ENCODE measurements at places on chromosomes 4 and X.

DNA sequence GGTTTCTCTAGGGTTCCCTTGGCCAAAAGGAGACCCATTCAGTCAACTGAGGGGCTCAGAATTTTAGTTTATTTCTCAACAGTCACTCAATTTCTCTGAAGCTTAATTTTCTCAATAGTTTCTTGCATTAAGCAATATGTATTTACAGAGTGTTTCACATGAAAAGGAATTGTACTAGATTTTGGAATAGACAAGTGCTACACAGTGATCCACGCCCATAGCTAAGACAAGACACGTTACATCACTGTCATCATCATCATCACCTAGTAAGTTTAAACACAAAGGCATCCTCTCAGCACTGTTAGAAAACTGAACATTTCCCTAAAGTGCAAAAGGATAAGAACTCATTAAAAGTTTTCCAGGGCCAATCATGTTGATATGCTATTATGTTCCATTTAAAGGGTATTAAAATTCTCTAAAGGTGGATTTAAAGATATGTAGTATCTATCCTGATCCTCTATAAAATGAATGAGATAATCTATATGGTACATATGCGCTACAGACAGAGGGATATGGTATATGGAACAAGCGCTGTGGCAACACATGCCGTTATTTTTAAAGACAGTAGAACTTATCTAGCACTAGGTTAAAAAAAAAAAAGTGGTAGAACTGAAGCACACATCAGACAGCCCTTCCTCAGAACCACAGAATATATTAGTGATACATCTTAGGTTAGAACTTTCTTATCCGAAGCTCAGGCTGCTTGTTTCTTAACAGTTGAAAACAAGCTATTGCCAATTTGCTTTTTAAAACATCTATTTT, 12.1 kb downstream of the PPA2 start:
- DNase-seq = no peak
- no peaks in the 10 kb centered on the region for H3K27me3 ChIP-seq
- H3K4me1 ChIP-seq = peaks cover 7% of the 10 kb centered on the region
- no peak overlapping the region for H3K27ac ChIP-seq

- H3K4me1 ChIP-seq = no peaks in the 10 kb centered on the region
- H3K27me3 ChIP-seq = no peaks in the 10 kb centered on the region
- no peak overlapping the region for H3K27ac ChIP-seq
- H3K4me3 ChIP-seq = no peak overlapping the region
- DNase-seq = peak; percentile 60
Observed at GRCh38 chr4:140330311-140330900, 43.0 kb upstream of the SCOC start.

- no peak overlapping the region for H3K4me3 ChIP-seq
- DNase-seq = no peak
- no peaks in the 10 kb centered on the region for H3K27me3 ChIP-seq
Observed at GRCh38 chrX:154529206-154529612, 13.2 kb upstream of the FAM3A start.

DNA sequence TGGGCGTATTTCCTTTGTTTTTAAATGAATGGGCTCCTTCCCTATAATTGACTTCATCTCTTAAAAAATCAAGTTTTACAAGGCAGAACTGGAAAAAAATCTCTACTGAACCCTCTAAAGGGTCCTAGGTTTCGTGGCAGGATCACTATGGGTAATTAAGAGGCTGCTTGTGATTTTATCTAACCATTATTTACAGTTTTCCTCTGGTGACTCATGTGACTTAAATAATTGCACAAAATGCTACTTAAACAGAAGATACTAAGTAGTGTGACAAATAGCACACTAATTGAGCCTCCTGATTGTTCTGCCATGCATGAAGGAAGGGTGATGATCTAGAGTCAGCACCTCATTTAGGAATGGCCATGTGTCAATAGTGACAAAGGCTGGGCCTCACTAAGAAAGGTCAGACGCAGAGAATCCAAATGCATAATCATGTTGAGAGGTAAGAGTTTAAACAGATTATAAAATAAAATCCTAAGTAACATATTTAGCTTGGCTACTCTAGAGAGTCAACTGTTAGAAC, 35.5 kb downstream of the OFD1 start:
- no peak overlapping the region for H3K4me3 ChIP-seq
- DNase-seq = no peak
- H3K36me3 ChIP-seq = peaks cover 4% of the 10 kb centered on the region
- no peak overlapping the region for H3K27ac ChIP-seq
- no peaks in the 10 kb centered on the region for H3K27me3 ChIP-seq
- H3K4me1 ChIP-seq = no peaks in the 10 kb centered on the region

- H3K4me3 ChIP-seq = no peak overlapping the region
- DNase-seq = no peak
- no peak overlapping the region for H3K27ac ChIP-seq
Observed at GRCh38 chrX:50097071-50097470, 103.7 kb downstream of the AKAP4 start.

DNA sequence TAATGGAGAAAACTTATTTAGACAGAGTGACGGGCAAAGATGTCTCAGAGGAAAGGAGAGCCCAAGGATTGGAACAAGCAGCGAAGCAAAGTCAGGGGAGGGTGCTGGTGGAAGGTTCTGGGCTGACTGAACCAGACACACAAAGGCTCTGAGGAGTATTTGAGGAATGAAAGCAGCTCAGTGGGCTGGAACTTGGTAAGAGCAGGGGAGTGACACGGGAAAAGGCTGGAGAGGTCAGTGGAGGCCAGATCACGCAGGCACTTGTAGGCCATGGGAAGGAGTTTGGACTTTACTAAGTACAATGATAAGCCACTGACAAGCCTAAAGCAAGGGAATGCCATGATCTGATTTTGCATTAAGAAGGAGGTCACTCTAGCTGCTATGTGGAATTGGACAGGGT, 71.4 kb downstream of the TSC22D3 start:
- H3K27me3 ChIP-seq = no peaks in the 10 kb centered on the region
- no peak overlapping the region for H3K27ac ChIP-seq
- H3K4me3 ChIP-seq = no peak overlapping the region
- no peak for DNase-seq
- H3K4me1 ChIP-seq = no peaks in the 10 kb centered on the region
- H3K36me3 ChIP-seq = no peaks in the 10 kb centered on the region

DNA sequence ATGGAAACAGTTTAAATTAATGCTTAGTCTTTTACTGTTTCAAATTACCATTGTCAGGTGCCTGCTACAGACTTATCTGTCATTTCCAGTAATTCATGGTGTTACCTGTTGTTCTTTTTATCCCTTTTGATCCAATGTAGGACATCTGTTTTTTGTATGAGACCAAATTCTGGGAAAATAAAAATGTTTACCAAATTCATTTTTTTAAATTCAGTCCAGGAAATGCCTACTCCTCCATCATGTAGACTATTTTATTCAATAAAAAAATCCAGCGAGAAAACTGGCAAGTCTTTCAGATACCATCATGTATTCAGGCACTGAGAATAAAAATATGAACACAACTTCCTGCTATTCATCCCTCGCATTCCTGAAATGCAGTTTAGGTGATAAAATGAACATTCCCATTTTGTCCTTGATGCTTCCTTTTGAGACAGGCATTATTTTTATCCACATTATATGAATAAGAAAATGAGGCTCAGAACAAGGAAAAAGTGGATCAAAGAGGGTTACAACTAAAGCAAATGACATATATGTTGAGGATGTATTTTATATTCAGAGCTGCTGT, 584.2 kb downstream of the SPRY1 start:
- H3K4me1 ChIP-seq = peaks cover 6% of the 10 kb centered on the region
- H3K36me3 ChIP-seq = no peaks in the 10 kb centered on the region
- no peaks in the 10 kb centered on the region for H3K27me3 ChIP-seq

DNA sequence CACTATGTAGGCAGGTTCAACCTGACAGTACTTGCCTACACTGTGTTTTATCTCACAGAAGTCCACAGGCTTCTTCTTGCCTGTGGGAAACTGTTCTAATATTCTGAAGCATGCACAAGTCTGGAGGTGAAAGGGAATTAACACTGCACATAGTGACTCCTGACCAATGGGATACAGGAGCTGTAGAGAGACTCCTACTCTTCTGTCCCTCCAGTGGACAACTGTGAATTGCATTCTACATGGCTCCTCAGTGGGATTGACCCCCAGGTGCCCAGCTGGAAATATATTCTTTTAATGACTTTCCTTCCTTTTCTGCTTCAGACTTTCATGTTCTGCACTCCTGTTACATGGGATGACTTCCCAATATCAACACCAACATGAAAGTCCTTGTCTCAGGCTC, 8.2 kb upstream of the YIPF6 start:
- DNase-seq = peak; percentile 52
- no peaks in the 10 kb centered on the region for H3K4me1 ChIP-seq
- H3K36me3 ChIP-seq = no peaks in the 10 kb centered on the region

DNA sequence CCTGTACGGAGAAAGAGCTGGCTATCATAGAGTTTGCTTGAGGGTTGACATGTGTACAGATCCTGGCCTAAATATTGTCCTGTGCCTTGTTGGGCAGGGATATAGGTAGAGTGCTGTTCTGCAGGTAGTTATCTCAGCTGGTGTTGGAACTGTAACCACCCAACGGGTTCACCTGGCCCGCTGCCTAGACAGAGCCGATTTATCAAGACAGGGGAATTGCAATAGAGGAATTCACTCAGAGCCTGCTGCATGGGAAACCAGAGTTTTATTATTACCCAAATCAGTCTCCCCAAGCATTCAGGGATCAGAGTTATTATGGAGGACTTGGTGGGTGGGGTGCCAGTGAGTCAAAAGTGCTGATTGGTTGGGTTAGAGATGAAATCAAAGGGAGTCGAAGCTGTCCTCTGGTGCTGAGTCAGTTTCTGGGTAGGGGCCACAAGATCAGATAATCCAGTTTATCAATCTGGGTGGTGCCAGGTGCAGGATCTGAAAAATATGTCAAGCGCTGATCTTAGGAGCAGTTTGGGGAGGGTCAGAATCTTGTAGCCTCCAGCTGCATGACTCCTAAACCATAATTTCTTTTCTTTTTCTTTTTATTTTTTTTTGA, 42.5 kb upstream of the XIAP start:
- 0 out of 2 replicates have a peak, but pooled peaks cover 4% of the 10 kb centered on the region for H3K4me1 ChIP-seq
- no peak overlapping the region for H3K27ac ChIP-seq
- no peaks in the 10 kb centered on the region for H3K36me3 ChIP-seq

DNA sequence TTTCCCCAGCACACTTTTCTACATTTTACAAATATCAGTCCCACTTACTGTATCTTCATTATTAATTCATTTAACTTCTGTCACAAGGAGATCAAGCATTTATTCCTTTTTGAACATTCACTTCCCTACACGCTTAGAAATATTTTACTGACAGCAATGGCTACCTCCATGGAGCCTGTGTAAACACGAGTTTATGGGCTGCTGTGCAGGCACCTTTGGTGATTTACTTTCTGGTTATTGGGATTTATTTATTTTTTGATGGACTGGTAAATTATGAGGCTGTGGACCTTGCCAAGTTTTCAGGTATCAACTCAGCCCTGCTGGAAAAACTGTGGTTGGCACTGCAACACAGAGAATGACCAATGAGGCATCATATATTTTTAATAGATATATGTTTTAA, 45.4 kb upstream of the PAQR3 start:
- H3K27ac ChIP-seq = no peak overlapping the region
- no peak for DNase-seq
- no peaks in the 10 kb centered on the region for H3K4me1 ChIP-seq
- no peak overlapping the region for H3K4me3 ChIP-seq
- H3K27me3 ChIP-seq = 0 out of 2 replicates have a peak, but pooled peaks cover 4% of the 10 kb centered on the region
- H3K36me3 ChIP-seq = no peaks in the 10 kb centered on the region

- H3K4me3 ChIP-seq = no peak overlapping the region
- no peak overlapping the region for H3K27ac ChIP-seq
- H3K4me1 ChIP-seq = no peaks in the 10 kb centered on the region
- H3K36me3 ChIP-seq = no peaks in the 10 kb centered on the region
- no peak for DNase-seq
- no peaks in the 10 kb centered on the region for H3K27me3 ChIP-seq
Observed at GRCh38 chr4:76930685-76931084, 18.9 kb upstream of the SEPTIN11 start.

DNA sequence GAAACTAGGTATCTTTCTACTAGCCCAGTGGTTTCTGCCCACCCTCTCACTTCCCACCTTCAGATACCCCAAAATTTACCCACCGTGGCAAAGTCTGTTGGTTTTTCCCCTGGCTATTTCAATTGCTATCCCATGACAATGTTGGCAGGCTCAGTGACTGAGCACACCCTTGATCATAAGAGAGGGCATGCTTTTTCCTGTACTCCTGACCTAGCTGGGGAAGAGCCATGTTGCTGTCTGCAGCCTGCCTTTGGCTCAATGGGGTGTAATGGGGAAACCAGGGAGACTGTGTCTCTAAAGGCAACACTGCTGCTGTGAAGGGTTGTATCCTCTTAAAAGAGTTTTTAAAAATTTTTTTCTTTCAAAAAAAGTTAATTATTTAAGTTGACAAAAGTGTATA, 90.4 kb upstream of the CITED1 start:
- no peaks in the 10 kb centered on the region for H3K36me3 ChIP-seq
- H3K27me3 ChIP-seq = no peaks in the 10 kb centered on the region
- H3K4me1 ChIP-seq = peaks cover 29% of the 10 kb centered on the region
- no peak overlapping the region for H3K4me3 ChIP-seq
- H3K27ac ChIP-seq = no peak overlapping the region

GRCh38 chrX:96394598-96394997, 290.0 kb upstream of the DIAPH2 start:
- no peak overlapping the region for H3K4me3 ChIP-seq
- no peaks in the 10 kb centered on the region for H3K36me3 ChIP-seq
- peak; percentile 34 for DNase-seq

GRCh38 chr4:74969507-74970474, 36.9 kb downstream of the PARM1 start:
- no peak overlapping the region for H3K4me3 ChIP-seq
- no peaks in the 10 kb centered on the region for H3K4me1 ChIP-seq
- no peak for DNase-seq
- no peak overlapping the region for H3K27ac ChIP-seq
- H3K36me3 ChIP-seq = no peaks in the 10 kb centered on the region

- H3K27me3 ChIP-seq = no peaks in the 10 kb centered on the region
- no peak for DNase-seq
- H3K27ac ChIP-seq = no peak overlapping the region
- no peak overlapping the region for H3K4me3 ChIP-seq
- H3K36me3 ChIP-seq = no peaks in the 10 kb centered on the region
Observed at GRCh38 chr4:83340692-83341343, 6.2 kb upstream of the HPSE start.

DNA sequence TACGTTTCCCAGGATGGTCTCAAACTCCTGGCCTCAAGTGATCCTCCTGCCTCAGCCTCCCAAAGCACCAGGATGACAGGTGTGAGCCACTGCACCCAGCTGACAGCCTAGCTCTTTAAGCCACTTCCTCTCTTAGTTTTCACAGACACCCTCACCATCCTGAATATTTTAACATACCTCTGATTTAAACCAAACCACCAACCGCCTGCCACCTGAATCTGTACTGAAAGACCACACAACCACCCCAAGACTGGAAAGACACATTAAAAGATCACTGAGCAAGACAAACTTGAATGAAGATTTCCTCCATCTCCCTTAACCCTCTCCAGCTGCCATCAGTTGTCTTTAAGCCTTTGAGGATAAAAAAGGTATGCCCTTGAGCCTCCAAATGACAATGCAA, 110.6 kb downstream of the SH3KBP1 start:
- no peaks in the 10 kb centered on the region for H3K36me3 ChIP-seq
- no peaks in the 10 kb centered on the region for H3K27me3 ChIP-seq
- no peak overlapping the region for H3K4me3 ChIP-seq

DNA sequence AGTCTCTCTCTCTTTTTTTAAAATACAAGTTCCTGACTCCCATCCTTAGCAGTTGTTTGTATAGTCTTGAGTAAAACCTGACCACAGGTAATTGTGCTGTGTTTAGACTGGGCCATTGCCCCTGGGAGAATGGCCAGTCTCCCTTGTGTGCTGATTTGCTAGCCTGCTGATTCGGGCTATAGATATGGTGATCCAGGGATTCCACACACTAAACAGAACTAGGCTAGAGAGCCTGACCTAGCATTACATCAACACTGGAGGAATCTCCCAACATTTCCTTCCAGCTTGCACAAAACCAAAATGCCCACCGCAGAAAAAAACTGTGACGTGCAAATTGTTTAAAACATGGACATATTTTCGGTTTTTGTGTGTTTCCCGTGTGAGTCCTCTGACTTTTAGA, 5.1 kb downstream of the UPRT start:
- no peak overlapping the region for H3K27ac ChIP-seq
- peaks cover 7% of the 10 kb centered on the region for H3K4me1 ChIP-seq
- no peak overlapping the region for H3K4me3 ChIP-seq
